ENCODE measurements at places on chromosomes 1 and 21.

DNA sequence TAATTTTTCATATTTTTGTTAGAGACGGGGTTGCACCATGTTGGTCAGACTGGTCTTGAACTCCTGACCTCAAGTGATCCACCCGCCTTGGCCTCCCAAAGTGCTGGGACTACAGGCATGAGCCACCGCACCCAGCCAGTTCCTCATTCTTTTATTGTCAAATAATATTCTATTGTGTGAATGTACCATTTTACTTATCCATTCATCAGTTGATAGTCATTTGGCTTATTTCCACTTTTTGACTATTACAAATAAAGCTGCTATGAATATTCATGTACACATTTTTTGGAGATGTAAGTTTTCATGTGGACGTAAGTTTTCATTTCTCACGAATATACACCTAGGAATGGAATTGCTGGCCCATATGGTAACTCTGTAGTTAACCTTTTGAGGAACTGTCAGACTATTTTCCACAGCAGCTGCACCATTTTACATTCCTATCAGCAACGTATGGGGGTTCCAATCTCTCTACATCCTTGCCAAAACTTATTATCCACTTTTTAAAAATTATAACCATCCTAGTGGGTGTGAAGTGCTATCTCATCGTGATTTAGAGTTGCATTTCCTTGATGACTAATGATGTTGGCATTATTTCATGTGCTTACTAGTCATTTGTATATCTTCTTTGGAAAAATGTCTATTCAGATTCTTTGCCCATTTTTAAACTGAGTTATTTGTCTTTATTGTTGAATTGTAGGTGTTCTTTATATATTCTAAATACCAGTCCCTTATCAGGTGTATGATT, 12.7 kb downstream of the PACC1 start:
- no peak for DNase-seq

DNA sequence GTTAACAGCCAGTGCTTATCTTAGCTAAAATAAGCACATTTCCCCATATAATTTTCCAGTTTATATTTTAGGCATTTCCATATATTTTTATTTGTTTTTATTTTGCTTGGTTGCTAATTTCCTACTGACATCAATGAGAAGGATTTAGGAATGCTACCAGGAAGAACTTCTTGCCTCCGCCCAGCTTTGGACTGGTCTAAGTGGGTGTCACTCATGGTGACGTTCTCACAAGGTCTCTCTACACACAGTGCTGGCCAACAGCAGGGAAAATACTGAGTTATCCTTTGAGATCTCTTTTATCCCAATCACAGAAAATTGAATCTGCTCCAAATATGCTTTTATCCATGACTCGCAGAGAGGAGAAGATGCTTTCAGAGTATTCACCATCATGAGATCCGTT, 13.2 kb downstream of the MX1 start:
- peak; percentile 34 for DNase-seq

DNA sequence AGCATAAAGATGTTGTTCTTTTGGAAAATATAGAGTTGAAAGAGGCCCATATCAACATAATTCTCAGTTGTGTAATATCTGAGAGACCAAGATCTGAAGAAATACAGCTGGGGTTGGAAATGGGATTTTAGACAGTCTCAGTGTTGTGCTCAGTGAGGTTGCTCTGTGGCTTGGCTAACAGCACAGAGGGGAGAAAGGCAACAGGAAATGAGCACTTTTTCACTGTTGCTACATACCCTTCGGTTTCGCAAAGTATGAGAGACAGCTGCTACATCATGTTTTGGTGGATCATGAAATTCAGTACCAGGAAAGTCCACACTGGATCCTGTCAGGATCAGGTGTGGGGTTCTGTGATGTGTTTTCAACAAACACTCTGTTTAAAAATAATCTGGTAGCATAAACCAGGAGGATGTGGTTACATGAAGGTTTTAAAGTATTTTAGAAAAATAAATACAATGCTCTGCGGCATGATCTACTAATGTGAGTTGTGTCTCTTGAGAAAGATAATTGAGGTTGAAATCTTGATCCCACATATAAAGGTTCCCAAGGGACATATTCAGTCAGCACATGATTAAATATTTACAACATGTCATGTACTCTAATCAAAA, 7.0 kb upstream of the GPR88 start:
- no peak for DNase-seq

DNA sequence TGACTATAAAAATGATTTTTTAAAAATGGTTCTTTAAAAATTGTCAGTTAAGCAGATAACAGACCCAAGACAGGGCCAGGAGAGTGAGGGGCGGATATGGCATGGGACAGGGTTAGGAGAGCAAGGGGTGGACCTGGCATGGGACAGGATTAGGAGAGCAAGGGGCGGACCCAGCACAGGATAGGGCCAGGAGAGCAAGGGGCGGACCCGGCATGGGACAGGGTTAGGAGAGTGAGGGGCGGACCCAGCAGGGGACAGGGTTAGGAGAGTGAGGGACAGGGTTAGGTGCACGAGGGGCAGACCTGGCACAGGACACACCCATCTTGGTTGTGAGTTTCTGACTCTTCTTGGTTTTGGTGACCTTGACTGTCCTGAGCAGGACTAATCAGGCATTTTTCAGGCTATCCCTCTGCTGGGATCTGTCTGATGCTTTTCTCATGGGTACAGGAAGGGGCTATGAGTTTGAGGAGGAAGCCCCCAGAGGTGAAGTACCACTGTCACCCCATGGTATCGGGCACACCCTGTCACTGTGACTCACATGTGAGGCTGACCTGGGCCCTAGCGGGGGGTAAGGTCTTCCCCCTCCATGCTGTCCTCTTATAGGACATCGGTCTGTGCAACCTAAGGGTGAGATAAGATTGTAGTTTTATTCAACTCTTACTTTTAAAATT, 159.0 kb upstream of the COL6A1 start:
- peak; percentile 79 for DNase-seq

DNA sequence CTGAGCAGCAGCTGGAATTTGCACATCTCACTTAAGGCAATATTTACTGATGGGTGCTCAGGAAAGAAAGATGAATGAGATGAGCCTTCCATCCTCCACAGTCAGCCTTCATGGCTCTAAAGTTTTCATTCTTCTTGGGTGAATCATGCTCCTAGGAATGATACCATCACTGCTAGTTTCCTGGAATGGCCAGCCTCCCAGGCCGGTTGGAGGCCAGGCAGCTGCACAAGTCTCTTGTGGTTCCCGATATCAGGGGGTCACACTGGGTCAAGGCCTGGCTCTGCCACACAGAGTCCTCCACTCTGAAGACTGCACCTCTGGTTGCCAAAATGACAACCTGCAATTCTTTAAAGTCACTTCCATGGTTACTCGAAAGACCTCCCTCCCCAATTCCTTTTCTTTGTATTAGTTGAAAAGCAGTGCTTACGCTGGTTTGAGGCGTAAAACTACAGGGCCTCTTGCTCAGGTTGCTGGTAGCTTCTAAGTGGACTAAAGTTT, 46.2 kb upstream of the PALMD start:
- DNase-seq = no peak

DNA sequence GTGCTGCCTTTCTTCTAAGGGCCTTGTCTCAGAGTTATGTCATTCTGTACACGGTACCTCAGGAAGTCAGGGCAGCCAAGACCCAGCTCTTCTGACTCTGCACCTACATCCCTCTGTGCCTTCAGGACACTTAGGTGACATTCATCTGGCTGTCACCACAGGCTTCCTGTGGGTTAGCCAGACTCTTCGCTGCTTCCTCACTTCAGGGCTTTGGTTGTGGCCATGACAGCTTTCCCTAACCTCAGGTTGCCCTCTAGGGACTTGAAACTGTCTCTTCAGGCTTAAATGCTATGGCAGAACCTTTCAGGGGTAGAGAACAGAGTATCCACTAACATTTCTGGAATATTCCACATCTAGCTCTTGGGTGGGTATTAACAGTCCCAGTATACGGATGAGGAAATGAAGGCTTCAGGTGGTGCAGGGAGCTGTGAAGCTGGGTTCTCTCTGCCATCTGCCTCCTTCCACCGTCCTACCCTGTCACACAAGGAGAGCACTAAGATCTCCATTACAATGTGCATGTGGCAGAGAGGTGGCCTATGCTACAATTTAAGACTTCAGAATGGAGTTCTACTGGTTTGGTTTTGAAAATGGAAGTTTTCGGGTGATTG, 9.9 kb downstream of the TSSK3 start:
- DNase-seq = no peak

DNA sequence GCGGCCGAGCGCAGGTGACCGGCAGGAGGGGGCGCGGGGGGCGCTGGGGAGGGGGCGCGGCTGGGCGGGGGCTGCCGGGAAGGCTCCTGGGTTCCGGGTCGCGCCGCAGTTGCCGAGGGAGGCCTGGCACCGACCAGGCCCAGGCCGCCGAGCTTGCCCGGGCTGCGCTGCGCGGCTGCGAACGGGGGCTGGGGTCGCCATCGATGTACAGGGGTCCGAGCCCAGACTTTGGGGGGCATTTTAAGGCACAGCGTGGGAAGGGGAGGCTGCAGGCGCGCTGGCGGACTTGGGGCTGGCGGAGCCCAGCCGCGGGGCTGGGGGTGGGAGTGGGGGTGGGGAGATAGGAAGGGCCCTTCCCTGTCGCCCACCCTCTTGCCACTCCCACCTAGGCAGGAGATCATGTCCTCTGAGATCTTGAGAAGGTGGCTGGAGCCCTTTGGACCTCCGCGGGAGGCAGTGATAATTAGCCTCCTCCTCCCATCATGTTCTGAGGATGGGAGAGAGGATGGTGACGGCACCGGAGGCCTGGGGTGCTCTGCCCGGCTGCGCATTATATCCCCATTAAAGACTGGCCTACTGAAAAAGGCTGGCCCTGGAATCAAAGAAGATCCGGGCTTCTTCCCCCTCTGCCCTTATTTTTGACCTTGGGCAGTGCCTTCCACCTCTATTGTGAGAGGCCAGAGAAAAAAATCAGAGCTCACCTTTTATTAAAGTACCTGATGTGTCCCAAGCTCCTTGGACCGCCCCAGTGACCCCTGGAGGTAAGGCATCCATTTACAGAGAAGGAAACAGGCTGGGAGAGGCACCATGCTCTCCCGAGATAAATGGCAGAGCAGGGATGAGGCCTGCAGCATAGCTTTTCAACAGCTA, 497 bp downstream of the FBXO44 start:
- no peak for DNase-seq

GRCh38 chr1:111197598-111198284, 2.7 kb downstream of the DENND2D start:
- no peak for DNase-seq

GRCh38 chr1:7373876-7374562, 397.1 kb upstream of the VAMP3 start:
- no peak for DNase-seq

DNA sequence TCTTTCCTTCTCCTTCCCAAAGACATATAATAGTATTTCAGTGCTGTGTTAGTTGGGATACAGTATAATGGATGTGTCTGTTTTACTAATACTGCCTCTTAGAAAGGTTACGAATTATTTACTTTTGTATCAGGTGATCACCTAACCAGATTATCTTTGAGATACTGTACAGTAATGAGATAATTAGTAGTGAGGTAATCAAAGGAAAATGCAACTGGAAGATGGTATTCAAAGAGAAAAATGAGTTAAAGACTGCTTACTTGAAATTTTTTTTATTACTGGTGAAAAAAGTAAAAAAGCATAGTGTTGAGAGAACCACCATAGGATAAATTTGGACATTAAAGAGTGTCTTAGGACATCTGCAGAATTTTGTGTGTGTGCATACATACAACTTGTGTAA, 10.9 kb downstream of the SMG7 start:
- DNase-seq = no peak

DNA sequence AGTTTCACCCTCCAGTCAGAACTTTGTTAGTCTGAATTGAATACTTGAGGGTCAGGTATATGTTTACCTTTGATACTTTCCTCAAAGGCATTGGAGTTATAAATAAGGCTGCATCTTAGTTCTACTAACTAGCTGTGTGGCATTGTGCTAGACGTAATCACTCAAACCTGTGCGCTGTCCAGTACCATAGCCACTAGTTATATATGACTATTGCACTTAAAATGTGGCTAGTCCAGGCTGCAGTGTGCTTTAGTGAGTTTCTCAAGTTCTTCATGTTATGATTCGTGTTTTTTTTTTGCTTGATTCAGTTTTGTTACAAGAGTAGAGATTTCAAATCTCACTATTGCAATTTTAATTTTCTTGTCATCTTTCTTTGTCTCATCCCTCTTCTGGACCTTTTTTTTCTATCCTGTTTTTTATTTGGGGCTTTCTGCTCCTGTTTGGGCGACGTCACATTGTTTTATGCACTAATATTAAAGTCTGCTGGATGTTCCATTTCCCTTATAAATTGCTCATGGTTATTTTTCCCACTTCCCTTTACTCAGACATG, 5.7 kb downstream of the MAN1A2 start:
- DNase-seq = no peak

GRCh38 chr1:166172106-166172505, 5.3 kb upstream of the FAM78B start:
- no peak for DNase-seq

- DNase-seq = no peak
Measured at GRCh38 chr1:19606817-19607642, 37.1 kb upstream of the NBL1 start.

- no peak for DNase-seq
Measured at GRCh38 chr1:223319398-223319797, 44.6 kb downstream of the SUSD4 start.

GRCh38 chr21:27447843-27448242, 481.0 kb upstream of the ADAMTS5 start:
- no peak for DNase-seq

- DNase-seq = peak; percentile 71
Measured at GRCh38 chr1:30332116-30333094, 391.0 kb downstream of the MATN1 start.

GRCh38 chr1:11997081-11997850, 17.0 kb downstream of the MFN2 start:
- no peak for DNase-seq

- DNase-seq = no peak
Measured at GRCh38 chr1:109167001-109167506, 46.7 kb upstream of the SARS1 start.

GRCh38 chr1:201149400-201149799, 4.9 kb downstream of the TMEM9 start:
- no peak for DNase-seq

DNA sequence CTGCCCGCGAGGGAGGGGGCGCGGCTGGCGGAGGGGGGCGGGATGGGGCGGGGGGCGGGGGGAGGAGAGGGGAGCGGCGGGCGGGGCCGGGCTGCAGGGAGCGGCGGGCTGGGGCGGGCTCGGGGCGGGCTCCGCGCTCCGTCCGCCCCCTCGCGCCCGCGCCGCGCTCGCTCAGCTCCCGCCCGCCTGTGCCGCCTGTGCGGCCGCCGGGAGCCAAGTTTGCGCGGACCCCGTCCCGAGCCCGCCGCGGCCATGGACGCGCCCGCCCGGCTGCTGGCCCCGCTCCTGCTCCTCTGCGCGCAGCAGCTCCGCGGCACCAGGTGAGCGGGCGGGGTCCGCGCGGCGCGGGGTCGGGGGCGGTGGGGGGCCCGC, at the start of gene GABRD:
Gene GABRD (plus strand): TSS at position 174 of the 372 bp plus-strand sequence. CDS start 79 bp downstream, at position 253.
- DNase-seq = no peak

- no peak for DNase-seq
Measured at GRCh38 chr1:23801338-23801748, 789 bp upstream of the GALE start.

GRCh38 chr1:8002329-8002910, 23.7 kb downstream of the ERRFI1 start:
- no peak for DNase-seq

- no peak for DNase-seq
Measured at GRCh38 chr1:118335331-118335732, 150.3 kb upstream of the SPAG17 start.

- DNase-seq = no peak
Measured at GRCh38 chr1:221289103-221289502, 409.9 kb downstream of the HLX start.

- DNase-seq = no peak
Measured at GRCh38 chr1:60419023-60419422, 345.5 kb upstream of the C1orf87 start.
